ENCODE measurements at places on chromosomes 7 and 10.

- no peak for DNase-seq
These were observed 47.5 kb downstream of the ZNF680 start for GRCh38 chr7:64515330-64515729.

DNA sequence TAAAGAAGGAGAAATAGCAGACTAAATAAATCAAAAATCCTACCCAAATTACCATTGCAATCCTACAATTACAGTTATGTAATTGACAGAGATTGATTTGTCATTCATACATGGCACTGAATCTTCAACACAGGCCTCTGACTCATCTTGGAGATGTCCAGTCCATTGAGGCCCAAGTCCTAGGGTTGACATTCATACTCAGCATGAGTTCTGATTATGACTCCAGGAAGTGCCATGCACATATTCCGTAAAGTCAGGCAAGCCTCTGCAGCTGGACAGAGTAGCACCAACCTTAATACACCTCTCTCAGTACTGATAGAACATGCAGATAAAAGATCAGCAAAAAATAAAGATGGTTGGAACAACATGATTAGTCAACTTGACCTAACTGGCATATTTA, 353.7 kb upstream of the NFE2L3 start:
- no peak for DNase-seq

GRCh38 chr7:91013078-91013477, 251.2 kb upstream of the FZD1 start:
- DNase-seq, result no peak

DNA sequence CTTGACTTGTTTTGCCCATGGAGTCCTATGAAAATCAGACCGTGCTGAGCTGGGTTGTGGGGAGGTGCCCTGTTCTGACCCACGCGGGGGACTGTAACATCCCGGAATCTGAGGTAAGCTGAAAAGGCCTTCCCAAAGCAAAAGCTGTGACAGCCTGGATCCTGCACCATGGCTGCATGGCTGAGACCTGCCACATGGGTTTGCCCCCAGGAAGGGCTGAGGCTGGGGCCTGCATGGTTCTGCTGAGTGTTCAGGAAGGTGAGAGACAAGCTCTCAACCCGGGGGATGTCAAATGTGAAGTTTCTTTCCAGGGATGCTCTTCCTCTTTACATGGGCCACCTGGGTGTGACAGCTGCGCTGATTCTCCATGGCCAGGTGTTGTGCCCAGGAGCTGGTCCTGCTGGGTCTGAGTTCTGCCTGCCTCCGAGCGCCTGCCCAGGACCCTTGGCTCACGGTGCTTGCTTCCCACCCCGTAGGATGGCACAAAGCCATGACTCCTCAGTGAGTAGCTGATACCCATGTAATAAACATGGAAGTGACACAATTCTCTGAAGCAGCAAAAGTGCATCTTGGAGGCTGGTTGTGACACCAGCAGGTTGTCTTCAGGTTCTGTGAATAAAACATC, 58.3 kb downstream of the VIPR2 start:
- no peak for DNase-seq

DNA sequence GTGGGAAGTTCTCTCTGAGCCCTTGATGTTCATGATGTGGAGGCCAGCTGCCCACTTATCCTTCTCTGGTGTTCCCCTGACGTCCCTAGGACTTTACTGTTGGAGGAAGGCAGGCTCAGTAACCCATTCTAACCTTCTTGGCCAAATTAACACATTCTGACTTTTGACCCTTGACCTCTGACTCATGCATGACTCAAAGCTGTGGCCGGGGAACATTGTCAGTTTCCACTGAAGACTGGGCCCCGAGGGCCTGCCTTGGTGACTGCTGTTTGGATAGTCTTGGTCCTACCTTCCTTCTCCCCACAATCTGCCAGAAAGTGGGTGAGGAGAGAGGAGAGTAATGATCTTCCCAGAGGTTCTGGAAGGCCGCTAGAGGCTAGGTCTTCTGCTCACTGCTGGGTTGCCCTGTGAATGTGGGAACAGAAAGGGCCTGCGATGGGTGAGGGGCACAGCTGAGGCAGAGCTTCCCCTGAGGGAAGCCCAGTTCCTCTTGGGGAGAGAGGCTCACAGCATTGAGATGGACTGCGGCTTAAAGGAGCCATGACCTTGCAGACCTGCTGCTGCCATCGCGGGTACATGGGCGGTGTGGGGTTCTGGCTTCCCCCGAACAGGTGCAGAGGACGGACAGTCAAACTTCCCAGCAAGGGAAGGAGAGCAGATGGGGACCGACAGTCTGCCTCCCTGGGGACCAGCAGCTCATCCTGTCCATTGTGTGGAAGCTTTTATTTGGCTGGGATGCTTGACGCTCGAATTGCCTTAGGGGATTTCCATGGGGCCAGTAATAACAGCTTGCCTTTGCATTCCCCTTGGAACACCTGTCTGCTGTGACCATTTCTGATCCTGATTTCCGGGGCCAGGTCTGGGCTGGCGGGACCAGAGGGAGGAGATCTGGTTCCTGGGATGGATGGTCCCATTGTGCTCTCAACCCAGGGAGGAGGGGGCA, 43.8 kb downstream of the ADAMTS14 start:
- DNase-seq, result no peak

DNA sequence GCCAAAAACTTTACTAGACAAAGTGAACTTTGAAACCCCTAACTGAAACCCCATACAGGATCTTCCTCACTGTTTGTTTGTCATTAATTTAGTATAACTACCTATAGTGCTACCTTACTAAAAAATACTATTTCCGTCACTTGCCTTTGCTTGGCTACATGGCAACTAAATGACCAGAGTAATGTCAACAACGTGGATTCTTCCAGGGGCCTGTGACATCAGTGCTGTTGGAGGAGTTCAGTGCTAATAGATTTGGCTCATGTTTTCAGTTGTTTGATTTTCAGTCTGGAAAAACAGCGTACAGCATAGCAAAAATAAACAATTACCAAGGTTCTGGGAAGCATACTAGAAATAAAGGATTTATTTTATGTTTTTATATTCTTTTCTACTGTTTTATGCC, 3.0 kb upstream of the ASB15 start:
- DNase-seq, result no peak

DNA sequence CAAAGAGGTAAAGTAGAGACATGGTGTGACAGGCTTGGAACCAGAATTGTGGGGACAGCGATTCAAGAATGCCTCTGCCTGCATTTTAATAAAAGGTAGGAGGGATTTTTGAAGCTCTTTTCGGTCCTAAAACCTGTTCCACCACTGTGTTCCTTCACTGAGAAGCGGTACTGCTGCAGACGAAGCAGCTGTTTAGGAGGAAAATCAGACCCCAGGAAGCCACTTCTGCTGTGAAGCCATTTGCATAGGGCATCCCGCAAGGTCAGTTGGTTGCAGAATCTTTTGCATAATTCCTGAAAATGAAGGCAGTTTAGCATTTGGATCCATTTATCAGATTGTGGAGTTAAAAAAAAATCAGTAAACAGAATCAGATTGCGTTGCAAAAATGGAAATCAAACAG, 183.3 kb upstream of the PRKCQ start:
- no peak for DNase-seq

DNA sequence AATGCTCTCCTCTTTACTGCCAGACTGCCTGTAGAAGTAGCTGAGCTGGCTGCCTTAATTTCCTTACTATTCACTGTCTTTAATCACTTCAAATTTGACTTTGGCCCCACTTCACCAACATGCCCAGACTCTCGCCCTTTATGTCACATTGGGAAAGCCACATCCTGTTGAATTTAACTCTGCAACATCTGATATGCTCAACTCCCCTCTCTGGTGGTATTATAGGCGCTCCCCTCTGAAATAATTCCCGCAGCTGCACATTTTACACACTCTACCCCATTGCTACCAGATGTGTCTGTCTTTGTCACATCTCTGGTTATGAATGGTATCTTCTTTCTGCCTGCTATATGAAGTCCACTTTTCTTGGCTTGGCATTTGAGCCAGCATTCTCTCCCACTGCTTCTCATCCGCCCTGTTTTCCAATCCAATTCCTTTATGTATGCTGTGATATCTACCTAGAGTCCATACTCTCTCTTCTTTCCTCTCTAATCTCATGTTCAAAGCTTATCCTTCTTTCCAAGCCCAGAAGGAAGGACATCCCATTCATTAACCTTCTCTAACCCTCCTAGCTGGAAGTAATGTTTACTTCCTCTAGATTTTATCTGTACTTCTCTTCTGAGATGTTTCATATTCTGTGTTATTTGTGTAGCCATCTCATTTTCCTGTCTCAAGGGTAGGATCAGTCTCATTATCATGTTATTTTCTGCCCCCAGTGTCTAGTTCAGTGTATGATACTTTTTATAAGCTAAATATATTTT, 134.5 kb downstream of the ST7 start:
- DNase-seq, result no peak

DNA sequence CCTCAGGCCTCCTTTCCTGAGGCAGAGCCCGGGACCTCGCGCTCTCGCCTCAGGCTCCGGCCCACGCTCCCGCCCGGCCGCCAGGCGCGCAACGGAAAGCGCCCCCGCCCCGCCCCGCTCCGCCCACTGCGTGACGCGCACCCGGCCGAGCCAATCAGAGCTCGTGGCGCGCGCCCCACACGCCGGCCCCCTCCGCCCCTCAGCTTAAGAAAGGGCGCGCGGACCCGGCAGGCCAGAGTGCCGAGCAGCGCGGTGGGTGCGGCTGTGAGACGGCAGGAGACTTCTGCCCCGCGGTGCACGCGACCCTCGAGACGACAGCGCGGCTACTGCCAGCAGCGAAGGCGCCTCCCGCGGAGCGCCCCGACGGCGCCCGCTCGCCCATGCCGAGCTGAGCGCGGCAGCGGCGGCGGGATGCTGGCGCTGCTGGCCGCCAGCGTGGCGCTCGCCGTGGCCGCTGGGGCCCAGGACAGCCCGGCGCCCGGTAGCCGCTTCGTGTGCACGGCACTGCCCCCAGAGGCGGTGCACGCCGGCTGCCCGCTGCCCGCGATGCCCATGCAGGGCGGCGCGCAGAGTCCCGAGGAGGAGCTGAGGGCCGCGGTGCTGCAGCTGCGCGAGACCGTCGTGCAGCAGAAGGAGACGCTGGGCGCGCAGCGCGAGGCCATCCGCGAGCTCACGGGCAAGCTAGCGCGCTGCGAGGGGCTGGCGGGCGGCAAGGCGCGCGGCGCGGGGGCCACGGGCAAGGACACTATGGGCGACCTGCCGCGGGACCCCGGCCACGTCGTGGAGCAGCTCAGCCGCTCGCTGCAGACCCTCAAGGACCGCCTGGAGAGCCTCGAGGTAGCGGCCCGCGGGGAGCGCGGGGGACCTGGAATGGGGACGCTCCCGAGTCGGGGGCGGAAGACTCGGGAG, at the start of gene NPTX2:
TSS of gene NPTX2 (plus strand) at position 235 of the 909 bp plus-strand sequence. CDS start at position 412, 177 bp downstream.
- no peak for DNase-seq

GRCh38 chr7:82175319-82175718, 268.3 kb downstream of the CACNA2D1 start:
- DNase-seq, result no peak

DNA sequence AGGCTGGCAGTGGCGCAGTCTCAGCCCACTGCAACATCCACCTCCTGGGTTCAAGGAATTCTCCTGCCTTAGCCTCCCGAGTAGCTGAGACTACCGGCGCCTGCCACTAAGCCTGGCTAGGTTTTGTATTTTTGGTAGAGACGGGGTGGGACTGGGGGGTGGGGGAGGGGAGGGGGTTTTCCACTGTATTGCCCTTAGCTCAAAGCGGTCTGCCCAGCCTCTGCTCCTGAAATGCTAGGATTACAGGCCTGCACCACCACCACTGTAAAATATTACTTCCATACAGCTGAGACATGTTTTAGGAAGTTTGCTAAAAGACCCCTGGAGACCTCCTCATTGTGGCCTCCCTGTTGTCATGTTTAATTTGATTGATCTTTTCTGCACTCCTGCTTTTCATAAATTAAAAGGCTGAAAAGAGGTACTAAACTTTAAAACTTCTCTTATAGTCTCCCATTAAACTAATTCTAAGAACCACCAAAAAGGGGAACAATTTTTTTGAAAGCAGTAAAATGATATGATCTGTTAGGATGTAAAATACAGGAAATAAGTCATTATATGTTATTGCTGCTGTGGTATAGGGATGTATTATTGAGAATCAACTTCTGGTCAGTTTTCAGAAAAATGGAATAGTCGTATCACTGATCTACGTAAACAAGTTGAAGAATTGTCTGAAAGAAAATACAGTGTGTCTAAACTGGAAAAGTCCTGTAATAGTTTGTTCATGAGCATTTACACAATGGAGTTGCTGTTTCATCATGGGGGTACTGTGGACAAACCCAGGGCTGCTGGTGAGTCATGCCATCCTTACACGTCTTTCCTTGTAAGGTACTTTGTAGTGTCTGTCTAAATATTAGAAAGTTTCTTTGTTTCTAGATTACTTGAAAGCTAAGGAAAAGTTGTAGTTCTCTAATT, 72.9 kb upstream of the TMEM248 start:
- DNase-seq, result no peak

Data from activated T-helper 1 cell treated with anti-CD3 and anti-CD28 coated beads, Interleukin-2, amount 50 U/mL, for 16 hours (primary cell).